ENCODE measurements at places on chromosomes 5 and 9. TPM values are rescaled to one million over a fixed set of nuclear protein-coding genes. Genes with fewer than 3 reads are reported as not detected.

LRRC19 gene
- total RNA-seq: not detected

RNF38 gene
- 13.6 TPM for total RNA-seq

IFNK gene
- not detected for total RNA-seq

UBAP1 gene
- total RNA-seq: 43.4 TPM

HMCN2 gene
- total RNA-seq: not detected

SLC6A7 gene
- total RNA-seq: not detected

ACOT12 gene
- total RNA-seq: not detected

OBP2B gene
- total RNA-seq: not detected

- no peak for DNase-seq
Measured at GRCh38 chr9:117723986-117724625, 19.9 kb downstream of the TLR4 start.

DNA sequence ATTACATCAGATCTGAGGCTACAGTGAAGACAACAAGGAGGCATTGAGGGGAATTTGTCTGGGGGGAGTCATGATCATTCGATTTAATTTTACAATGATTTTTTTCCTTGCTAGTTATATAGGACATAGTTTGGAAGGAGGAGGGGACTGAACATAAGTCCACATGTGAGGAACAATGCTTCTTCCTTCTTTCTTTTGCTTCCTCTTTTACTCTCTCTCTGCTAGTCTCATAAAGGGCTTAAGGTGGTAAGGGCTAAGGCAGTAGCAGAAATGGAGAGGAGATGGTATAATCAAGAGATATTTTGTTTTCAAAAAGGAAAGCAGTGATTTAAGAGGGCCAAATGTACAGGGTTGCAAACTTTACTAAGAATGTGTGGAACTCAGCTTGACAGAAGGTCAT lies 64.3 kb downstream of the GRIN3A start:
- no peak for DNase-seq

DNA sequence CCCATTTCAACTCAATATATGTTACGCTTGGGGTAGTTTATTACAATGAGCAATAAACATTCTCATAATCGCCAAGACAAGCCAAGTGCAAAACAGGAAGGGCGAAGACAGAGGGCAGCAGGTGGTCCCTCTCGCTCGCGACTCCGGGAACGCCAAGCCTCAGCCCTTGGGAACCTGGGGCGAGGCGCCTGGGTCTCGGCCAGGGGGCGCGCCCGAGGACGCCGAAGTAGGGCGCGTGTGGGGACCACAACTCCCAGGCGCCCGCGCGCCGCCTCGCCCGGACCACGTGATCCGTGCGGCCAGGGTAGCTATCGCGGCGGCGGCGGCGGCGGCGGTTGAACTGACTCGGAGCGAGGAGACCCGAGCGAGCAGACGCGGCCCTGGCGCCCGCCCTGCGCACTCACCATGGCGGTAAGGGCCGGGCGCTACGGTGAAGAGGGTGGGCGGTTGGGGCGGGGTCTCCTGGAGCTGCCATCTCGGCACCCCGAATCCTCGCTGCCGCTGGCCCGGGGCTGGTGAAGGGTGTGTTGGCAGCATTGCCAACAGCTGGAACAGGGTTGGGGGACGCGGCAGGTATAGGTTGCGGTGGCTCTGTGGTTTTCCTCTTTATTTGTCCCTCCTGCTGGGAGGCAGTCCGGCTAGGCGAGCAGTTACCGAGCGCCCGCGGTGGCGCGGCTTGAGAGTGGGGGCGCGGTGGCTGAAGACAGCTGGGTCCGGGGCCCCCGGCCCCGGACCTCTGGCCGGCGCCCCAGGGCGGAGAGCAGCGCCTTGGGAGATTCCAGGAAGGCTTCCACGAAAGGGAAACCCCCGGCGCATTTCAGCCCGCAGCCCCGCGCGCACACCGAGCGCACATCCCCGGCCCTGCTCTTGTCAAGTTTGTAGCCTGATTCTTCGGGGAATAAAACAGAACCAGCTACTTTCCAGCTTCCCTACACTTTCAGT lies at the start of gene SLC31A2:
TSS of gene SLC31A2 (plus strand) at position 338 of the 942 bp plus-strand sequence. CDS start at position 406, 68 bp downstream.
- DNase-seq: peak; percentile 72

DNA sequence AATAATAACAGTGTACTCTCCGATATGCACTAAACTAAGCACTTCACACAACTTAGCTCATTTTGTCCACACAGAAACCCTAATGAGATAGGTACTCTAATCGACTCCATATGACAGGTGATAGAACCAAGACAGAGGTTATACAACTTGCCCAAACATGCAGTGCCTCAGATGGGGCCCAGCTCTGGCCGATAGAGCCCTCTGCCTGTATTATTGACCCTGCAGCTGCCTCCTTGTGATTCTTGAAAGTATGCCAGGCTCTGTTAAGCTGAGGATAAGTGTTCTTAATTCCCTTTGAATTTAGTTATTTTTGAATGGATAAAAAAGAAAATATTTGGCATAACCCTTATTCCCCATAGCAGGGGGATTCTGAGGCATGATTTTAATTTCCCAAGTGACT lies 78.5 kb downstream of the HMHB1 start:
- no peak for DNase-seq

DNA sequence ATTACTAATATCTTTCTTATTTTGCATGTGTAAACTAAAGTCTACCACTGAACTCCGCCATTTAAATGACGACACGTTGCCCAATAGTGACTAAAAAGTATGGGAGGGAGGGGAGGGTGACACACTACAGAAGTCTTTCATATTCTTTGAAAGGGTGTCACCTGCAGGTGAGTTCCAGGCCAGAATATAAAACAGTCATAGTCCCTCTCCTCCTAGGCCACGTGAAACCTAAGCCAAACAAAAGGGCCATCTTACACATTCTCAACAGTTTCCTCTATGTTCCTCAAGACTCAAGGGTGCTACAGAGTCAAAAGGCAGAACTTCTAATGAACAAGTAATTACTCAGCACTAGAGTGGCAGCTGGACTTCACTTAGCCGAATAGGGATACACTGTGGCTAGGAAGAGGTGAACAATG lies 6.4 kb downstream of the CEMIP2 start:
- DNase-seq: no peak

DNA sequence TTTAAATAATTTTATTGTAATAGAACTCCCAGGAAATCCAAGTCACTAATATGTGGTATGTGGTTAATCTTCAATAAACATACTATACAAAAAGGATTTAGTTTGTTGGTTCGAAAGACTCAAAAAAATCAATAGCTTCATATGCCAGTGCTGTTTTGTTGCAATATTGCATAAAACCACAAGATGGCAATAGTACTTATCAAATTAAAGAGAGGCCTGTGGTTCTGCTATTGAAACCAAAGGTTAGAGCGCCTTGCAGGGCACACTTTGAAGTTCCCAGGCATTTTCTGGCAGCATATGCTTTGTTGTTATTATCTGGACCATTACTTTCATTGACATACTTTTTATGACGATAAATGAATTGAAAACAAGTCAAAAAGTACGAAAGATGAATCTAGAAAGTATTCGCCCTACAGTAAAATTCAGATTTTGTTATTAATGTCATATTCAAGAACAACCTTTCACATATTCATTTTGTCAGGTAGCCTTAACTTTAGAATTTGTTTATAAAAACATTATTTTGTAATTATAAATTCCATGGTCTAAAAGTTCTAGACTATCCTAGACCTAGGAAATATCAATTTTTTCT lies 316.3 kb downstream of the MCTP1 start:
- peak; percentile 74 for DNase-seq

- no peak for DNase-seq
Measured at GRCh38 chr9:128061275-128061960, 5.7 kb downstream of the NAIF1 start.

DNA sequence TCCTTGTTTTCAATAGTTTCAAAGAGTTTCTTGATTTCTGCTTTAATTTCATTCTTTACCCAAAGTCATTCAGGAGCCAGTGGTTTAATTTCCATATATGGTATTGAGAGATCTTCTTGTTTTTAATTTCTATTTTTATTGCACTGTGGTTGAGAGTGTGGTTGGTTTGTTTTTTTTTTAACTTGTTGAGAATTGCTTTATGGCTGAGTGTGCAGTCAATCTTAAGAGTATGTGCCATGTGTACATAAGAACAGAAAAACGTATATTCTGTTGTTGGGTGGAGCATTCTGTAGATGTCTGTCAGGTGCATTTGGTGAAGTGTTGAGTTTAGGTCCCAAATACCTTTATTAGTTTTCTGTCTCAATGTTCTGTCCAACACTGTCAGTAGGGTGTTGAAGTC lies 26.7 kb upstream of the IPPK start:
- DNase-seq: no peak

- DNase-seq: peak; percentile 10
Measured at GRCh38 chr9:23088932-23089364, 642.3 kb downstream of the DMRTA1 start.

- no peak for DNase-seq
Measured at GRCh38 chr9:102521097-102521755, 473.9 kb upstream of the CYLC2 start.

- DNase-seq: no peak
Measured at GRCh38 chr9:131942146-131942720, 137.4 kb downstream of the MED27 start.

- no peak for DNase-seq
Measured at GRCh38 chr9:95788021-95788420, 87.5 kb upstream of the ERCC6L2 start.

- peak; percentile 88 for DNase-seq
Measured at GRCh38 chr9:19184144-19184917, 46.2 kb upstream of the DENND4C start.

DNA sequence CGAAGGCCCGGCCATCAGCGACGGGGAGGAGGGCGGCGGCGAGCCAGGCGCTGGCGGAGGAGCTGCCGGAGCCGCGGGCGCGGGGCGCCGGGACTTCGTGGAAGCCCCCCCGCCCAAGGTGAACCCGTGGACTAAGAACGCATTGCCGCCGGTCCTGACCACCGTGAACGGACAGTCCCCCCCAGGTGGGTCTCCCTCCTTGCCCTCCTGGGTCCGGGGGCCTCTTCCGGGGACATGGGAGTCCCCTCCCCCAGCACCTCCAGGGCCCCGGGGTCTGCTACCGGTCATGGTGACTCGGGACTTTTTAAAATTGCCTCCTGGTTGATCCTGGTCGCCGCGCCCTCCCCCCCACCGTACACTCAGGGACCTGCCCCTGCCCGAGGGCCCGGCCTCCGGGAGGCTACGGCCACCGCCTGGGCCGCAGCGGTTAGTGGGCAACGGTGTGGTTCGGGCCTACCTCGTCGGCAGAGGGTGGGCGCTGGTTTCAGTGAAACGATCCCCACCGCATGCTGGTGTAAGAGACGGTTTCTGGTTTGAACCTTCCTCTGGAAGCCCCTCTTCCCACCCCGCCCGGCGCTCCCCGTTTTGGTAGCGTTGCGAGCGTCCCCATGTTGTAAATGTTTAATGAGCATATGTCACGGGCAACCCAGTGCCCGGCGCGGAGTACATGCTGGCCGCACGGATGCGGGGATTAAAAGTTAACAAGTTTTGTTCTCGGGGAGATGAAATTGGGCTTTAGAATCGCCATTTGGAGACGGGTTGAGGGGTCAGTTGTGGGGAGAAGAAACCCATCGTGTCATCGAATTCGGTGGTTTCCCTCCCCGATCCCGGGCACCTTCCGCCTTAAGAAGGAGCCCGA lies 1.1 kb downstream of the LARP1 start:
- no peak for DNase-seq

- DNase-seq: no peak
Measured at GRCh38 chr5:149740341-149740740, 10.2 kb downstream of the PPARGC1B start.

GRCh38 chr5:93385655-93386054 lies 195.4 kb downstream of the NR2F1-AS1 start:
- no peak for DNase-seq

GRCh38 chr5:16750445-16750844 lies 133.6 kb upstream of the RETREG1 start:
- DNase-seq: no peak

DNA sequence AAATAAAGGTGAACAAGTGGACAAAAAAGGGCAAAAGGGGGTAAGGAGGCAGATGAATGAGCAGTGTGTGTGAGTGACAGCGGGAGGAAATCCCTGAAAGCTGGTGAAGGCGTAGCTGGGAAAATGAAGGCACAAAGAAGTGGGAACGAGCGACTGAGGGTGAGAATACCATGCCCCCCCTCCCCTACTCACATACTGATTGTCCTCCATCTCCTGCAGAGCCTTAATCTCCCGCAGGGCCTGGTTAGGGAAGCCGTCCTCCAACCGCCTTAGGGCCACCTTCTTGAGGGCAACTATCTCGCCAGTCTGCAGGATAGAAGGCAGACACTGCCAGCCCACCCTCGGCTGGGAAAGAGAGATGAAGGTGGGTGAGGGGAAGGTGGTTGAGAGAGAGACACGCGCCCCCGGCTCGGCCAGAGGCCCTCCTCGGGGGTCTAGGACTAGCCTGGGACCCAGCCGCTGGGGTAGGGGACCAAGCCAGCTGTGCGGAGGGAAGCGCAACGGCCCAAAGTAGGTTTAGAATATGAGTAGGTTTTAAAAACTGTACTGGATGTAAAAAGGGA lies 522 bp downstream of the CDK20 start:
- no peak for DNase-seq
